ENCODE measurements at places on chromosomes 6 and 20.

GRCh38 chr6:435441-436307, 44.1 kb downstream of the IRF4 start:
- DNase-seq = no peak

DNA sequence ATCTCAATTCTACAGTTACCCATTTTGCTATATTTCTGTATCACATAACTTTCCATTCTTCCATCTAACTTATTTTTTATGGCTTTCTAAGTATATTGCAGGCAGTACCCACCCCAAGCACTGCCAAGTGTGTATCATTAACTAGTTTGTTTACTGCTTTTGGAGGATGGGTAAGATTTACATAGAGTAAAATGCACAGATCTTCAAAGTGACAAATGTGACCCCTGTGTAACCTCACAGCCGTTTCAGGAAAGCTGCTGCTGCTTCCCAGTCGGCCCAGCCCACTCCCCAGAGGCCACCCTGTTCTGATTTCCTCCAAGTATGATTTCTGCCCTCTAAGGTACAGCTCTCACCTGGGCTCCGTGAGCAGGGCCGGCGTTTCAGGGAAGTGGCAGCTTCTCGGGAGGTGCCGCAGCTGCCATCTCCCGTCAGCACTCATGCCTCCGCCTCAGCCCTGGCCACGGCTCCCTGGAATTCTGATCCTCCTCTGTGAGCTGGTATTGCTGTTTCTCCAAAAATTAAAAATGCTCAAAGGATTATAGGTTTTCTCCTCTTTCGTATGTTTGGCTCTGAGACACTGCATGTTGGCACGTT, 15.0 kb upstream of the MAP1LC3A start:
- DNase-seq = no peak

GRCh38 chr6:168383062-168383854, 57.7 kb upstream of the SMOC2 start:
- no peak for DNase-seq

- no peak for DNase-seq
These were observed 8.7 kb upstream of the TENT5A start for GRCh38 chr6:81761197-81761596.

DNA sequence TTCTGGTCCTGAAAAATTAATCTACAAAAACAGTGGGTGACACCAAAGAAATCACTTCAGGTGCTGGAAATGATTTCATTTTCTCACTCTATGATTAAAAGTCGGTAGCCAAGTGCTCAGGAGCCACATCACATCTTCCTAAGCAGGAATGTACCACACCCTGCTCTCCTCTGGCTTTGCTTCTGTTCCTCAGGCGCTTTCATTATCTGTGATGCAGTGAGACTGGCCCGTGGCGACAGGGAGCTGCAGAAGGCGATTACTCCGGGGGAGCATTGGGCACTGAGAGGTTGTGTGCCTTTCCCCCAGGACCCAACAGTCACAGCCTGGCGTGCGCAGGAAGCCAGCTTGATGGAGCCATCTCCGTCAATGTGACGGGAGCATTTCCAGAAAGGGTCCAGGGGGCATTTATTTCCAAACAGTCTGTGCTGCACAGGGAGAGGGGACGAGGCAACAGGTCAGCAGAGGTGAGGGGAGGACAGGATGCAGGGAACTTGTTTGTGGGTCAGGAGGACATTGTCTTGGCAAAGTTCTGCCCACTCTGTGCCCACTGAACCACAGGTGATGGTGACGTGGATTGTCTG, 5.6 kb upstream of the ZNF831 start:
- no peak for DNase-seq

DNA sequence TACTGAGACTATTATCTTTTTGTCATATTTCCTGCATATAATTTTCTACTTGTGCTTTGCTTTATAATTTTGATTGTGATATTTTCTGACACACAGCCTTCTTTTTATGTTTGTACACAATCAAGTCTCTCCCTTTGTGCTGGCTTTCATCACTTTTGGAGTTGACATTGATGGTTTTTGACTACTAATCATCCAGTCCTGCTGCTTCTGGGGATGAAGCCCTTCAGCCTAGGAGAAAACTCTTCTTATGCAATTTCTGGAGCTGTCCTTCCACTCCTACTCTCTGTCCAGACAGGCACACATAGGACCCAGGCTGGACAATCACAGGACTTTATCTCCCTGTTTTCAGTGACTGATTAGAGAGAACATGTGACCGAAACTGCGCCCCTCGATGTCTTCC, 515.0 kb downstream of the KIF16B start:
- no peak for DNase-seq

GRCh38 chr6:12436683-12437082, 146.5 kb downstream of the EDN1 start:
- no peak for DNase-seq

DNA sequence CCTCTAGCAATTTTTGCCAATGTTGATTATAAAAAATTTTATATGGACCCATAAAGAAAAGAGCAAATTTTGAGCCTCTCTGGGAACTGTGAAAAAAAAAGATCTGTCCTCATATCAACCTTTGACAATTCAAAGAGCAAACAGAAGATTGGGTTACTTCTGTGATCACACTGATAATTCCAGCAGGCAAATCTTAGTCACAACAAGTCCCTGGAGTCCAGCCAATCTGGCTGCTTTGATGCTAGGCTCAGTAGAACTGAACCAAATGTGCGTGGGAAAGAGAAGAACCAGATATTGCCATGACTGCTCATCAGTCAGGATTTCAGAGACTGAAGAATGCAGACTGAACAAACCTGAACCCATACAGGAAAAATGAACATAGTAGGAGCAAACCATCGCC, 438.4 kb upstream of the FLRT3 start:
- no peak for DNase-seq

DNA sequence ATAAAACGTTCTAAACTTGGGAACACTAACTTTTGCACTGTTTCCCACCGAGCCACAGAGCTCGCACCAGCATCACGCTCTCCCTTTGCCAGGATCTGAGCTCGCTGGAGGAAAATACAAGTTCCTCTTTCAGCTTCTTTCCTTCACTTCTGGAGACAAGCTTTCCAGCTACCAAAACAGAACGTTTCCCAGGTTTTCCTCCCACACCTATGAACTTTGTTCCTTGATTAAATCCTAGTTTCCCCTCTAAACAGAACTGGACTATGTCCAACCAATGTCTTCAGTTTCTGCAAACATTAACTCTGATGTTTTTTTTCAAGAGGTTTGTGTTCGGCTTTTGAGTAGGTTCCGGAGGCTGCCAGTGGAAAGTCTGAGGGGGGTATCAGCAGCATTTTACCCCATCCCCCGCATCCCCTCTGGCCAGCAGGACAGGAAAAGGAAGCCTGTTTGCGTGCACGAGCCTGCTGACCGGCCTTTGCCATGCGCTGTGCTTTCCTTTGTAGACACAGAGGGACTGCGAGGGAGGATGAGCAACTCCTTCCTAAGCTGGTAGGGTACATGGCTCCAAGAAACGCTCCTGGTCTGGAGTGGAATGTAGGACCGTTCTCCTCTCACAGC, 135.5 kb downstream of the LY86 start:
- DNase-seq = peak; percentile 50

All from right lung (tissue), 10 donors.